Renal cortical epithelial cell (primary cell): ENCODE measurements at places on chromosomes 12 and 14. TPM values are rescaled to one million over a fixed set of nuclear protein-coding genes. Genes with fewer than 3 reads are reported as not detected.

The DPPA3 gene
- not detected in 2 replicates for total RNA-seq

The CCND2 gene
- 45.7 and 91.3 TPM in 2 replicates for total RNA-seq

The SRRM4 gene
- total RNA-seq: under 0.01 TPM in 1 of 2 replicates, not detected in the other

The HHIPL1 gene
- 1.8 and 2.6 TPM in 2 replicates for total RNA-seq

The TTC9 gene
- total RNA-seq: 4.0 and 9.9 TPM in 2 replicates

The A2ML1 gene
- 0.35 TPM in 1 of 2 replicates, not detected in the other for total RNA-seq

The CD69 gene
- total RNA-seq: 0.25 and 1.2 TPM in 2 replicates

The LIN52 gene
- 5.1 and 6.8 TPM in 2 replicates for total RNA-seq

The IL26 gene
- not detected in 2 replicates for total RNA-seq

The MYF5 gene
- 0.35 TPM in 1 of 2 replicates, not detected in the other for total RNA-seq

The NPFF gene
- not detected in 2 replicates for total RNA-seq

The RTN1 gene
- 0.05 TPM in 1 of 2 replicates, not detected in the other for total RNA-seq

The COX6A1 gene
- 413 and 865 TPM in 2 replicates for total RNA-seq

The PLCZ1 gene
- total RNA-seq: 0.69 TPM in 1 of 2 replicates, not detected in the other

The GPD1 gene
- 0.69 and 0.70 TPM in 2 replicates for total RNA-seq

The MMP17 gene
- total RNA-seq: 0.52 and 1.6 TPM in 2 replicates

The ADAMTS20 gene
- total RNA-seq: not detected in 2 replicates

The CLEC7A gene
- 0.05 TPM in 1 of 2 replicates, not detected in the other for total RNA-seq

The BCL11B gene
- total RNA-seq: 0.17 and 0.20 TPM in 2 replicates

The OTOGL gene
- total RNA-seq: under 0.01 TPM in 2 replicates

The CACNA1C gene
- total RNA-seq: 0.05 TPM in 1 of 2 replicates, not detected in the other

The SLC6A12 gene
- total RNA-seq: 1.9 and 4.8 TPM in 2 replicates

The PRR4 gene
- total RNA-seq: 1.4 and 2.3 TPM in 2 replicates

The LYZ gene
- not detected in 2 replicates for total RNA-seq

The CDKN3 gene
- 3.5 and 43.6 TPM in 2 replicates for total RNA-seq

The RIPK3 gene
- 1.8 and 9.7 TPM in 2 replicates for total RNA-seq

The CD163L1 gene
- 0.10 TPM in 1 of 2 replicates, not detected in the other for total RNA-seq

The ADAM21 gene
- 1.7 TPM in 2 replicates for total RNA-seq

The ADAM20 gene
- 0.87 and 2.4 TPM in 2 replicates for total RNA-seq

The TMEM132C gene
- not detected in 2 replicates for total RNA-seq

The MGAT4C gene
- not detected in 2 replicates for total RNA-seq

The EGLN3 gene
- 13.1 and 17.5 TPM in 2 replicates for total RNA-seq

The CRACR2A gene
- 1.6 and 1.7 TPM in 2 replicates for total RNA-seq
